ENCODE measurements at places on chromosomes 4 and X.
A peak's percentile ranks its signal among the peaks of the same experiment; 100 is the strongest.

DNA sequence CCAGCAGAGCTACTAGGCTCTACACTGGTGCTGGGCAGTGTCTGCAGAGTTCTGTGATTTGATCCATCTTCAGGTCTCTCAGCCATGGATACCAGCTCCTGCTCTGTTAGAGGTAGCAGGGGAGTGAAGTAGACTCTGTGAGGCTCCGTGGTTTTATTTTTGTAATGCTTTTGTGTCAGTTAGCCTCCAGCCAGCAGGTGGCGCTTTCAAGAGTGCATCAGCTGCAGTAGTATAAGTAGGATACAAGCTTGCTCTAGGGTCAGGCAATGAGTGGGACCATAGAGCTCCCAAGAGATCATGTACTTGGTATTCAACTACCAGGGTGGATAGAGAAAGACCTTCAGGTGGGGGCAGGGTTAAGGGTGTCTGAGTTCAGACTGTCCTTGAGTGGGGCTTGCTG is 362.5 kb upstream of the TRAM1L1 start:
- DNase-seq, result peak; percentile 9
- no peak overlapping the region for H3K4me3 ChIP-seq
- H3K27me3 ChIP-seq, result no peaks in the 10 kb centered on the region
- no peak overlapping the region for H3K27ac ChIP-seq
- H3K36me3 ChIP-seq, result no peaks in the 10 kb centered on the region
- H3K4me1 ChIP-seq, result no peaks in the 10 kb centered on the region

GRCh38 chrX:65990702-65991101 is 49.2 kb downstream of the VSIG4 start:
- H3K4me1 ChIP-seq, result peaks cover 32% of the 10 kb centered on the region
- no peak overlapping the region for H3K27ac ChIP-seq
- no peaks in the 10 kb centered on the region for H3K27me3 ChIP-seq
- peaks cover 6% of the 10 kb centered on the region for H3K36me3 ChIP-seq

DNA sequence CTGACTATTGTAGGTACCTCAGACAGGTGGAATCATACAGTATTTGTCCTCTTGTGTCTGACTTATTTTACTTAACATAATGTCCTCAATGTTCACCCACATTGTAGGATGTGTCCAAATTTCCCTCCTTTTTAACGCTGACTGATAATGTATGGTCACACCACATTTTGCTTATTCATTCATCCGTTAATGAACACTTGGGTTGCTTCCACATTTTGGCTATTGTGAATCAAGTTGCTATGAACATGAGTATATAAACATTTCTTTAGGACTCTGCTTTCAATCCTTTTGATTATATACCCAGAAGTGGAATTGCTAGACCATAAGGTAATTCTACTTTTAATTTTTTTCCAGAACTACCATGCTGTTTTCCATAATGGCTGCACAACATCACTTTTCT is 87.0 kb upstream of the NDP start:
- peaks cover 11% of the 10 kb centered on the region for H3K27me3 ChIP-seq
- no peak for DNase-seq
- peaks cover 9% of the 10 kb centered on the region for H3K4me1 ChIP-seq
- no peak overlapping the region for H3K27ac ChIP-seq
- H3K4me3 ChIP-seq, result no peak overlapping the region
- H3K36me3 ChIP-seq, result no peaks in the 10 kb centered on the region

GRCh38 chr4:11402192-11402591 is 26.5 kb downstream of the HS3ST1 start:
- no peaks in the 10 kb centered on the region for H3K27me3 ChIP-seq
- H3K27ac ChIP-seq, result no peak overlapping the region
- no peak overlapping the region for H3K4me3 ChIP-seq
- H3K4me1 ChIP-seq, result peaks cover 2% of the 10 kb centered on the region
- peaks cover 2% of the 10 kb centered on the region for H3K36me3 ChIP-seq

GRCh38 chr4:95155759-95156451 is 392.9 kb downstream of the UNC5C start:
- H3K4me3 ChIP-seq, result peak overlapping the region; percentile 54
- peaks cover 22% of the 10 kb centered on the region for H3K4me1 ChIP-seq
- H3K27me3 ChIP-seq, result no peaks in the 10 kb centered on the region
- DNase-seq, result no peak

GRCh38 chrX:107450823-107451509 is 1.5 kb downstream of the FRMPD3 start:
- peaks cover 3% of the 10 kb centered on the region for H3K4me1 ChIP-seq
- no peak overlapping the region for H3K4me3 ChIP-seq
- H3K27ac ChIP-seq, result no peak overlapping the region
- peaks cover 40% of the 10 kb centered on the region for H3K27me3 ChIP-seq
- H3K36me3 ChIP-seq, result no peaks in the 10 kb centered on the region
- DNase-seq, result no peak

DNA sequence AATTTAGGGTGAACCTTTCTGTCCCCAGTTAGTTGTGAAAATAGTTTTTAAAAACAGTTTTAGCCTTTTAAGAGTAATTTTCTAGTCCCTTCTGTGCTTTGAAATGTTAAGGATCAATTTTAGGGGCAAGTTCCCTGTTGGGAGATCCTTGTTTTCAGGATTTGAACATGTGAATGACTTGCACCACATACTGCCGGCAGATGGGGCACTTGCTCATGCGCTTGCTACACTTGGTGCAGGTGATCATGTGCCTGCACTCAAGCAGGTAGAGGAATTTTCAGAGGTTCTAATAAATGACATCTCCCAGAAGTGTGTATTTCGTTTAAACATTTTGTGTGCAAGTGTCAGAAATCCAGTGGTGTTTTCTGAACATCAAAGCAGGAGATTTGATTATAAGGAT is 195.9 kb downstream of the CHM start:
- no peak for DNase-seq
- H3K27me3 ChIP-seq, result no peaks in the 10 kb centered on the region
- no peaks in the 10 kb centered on the region for H3K4me1 ChIP-seq

DNA sequence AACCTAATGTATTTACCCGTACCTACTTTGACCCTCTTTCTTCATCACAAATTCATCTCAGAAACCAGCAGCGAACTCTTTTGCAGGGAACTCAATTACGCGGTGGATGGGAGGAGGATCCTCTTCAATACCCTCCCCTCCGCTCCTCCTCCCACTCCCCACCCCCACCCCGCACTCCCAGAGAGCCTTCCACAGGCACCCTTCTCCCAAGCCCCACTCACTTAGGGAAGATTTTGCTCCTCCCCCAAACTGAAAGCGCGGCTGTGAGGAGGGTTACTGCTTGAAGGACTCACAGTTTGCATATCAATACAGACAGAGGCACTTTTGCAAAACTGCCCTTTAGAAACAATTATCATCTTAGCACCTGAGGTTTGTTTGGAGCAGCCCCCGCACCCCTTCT is 960 bp upstream of the IL1RAPL1 start:
- H3K4me3 ChIP-seq, result no peak overlapping the region
- DNase-seq, result no peak
- H3K4me1 ChIP-seq, result no peaks in the 10 kb centered on the region
- H3K27ac ChIP-seq, result no peak overlapping the region
- H3K36me3 ChIP-seq, result no peaks in the 10 kb centered on the region

GRCh38 chrX:68865300-68865699 is 36.5 kb downstream of the EFNB1 start:
- H3K4me3 ChIP-seq, result no peak overlapping the region
- DNase-seq, result no peak
- no peaks in the 10 kb centered on the region for H3K36me3 ChIP-seq

DNA sequence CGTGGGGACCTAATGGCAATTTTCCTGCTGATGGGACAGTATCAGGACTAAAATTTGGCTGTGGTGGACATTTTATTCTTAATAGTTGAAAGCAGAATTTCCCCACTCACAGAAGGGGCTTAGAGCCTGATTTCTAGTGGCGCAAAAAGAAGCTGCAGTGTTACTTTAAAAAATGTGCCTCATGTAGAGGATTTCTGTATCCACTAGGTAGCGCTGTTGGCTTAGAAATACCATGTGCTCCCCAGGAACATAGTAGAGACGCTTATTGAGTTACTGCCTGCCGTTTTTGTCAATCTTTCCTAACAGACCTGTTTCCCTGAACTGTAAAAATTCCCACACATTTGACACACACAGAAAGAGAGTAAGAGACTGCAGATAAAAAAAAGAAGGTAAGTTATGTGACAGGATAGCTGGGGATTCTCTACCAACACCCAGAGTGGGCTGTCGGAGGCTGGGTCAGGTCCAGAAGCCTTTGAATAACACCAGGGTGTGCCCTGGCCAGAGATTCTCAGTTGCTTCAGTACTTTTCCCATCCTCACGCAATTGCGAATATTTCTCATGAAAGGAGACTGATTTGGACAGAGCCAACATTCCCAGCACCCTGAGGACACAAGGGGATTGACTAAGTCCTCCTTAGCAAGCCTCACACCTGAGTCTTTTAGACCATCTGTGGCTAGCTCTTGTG is 88.4 kb downstream of the ZXDA start:
- H3K4me3 ChIP-seq, result no peak overlapping the region
- no peaks in the 10 kb centered on the region for H3K27me3 ChIP-seq
- H3K27ac ChIP-seq, result no peak overlapping the region
- DNase-seq, result no peak
- H3K36me3 ChIP-seq, result no peaks in the 10 kb centered on the region

GRCh38 chr4:73272816-73273215 is 14.2 kb upstream of the ANKRD17 start:
- H3K4me3 ChIP-seq, result no peak overlapping the region
- H3K36me3 ChIP-seq, result peaks cover 3% of the 10 kb centered on the region
- H3K27me3 ChIP-seq, result no peaks in the 10 kb centered on the region

- no peak overlapping the region for H3K27ac ChIP-seq
- no peak overlapping the region for H3K4me3 ChIP-seq
- no peaks in the 10 kb centered on the region for H3K36me3 ChIP-seq
- no peaks in the 10 kb centered on the region for H3K4me1 ChIP-seq
- H3K27me3 ChIP-seq, result no peaks in the 10 kb centered on the region
- no peak for DNase-seq
Observed at GRCh38 chr4:21203416-21203815, 503.2 kb downstream of the PACRGL start.

GRCh38 chr4:144903953-144904711 is 193.9 kb downstream of the ANAPC10 start:
- no peak overlapping the region for H3K4me3 ChIP-seq
- peaks cover 1% of the 10 kb centered on the region for H3K27me3 ChIP-seq
- no peak overlapping the region for H3K27ac ChIP-seq
- H3K36me3 ChIP-seq, result no peaks in the 10 kb centered on the region

DNA sequence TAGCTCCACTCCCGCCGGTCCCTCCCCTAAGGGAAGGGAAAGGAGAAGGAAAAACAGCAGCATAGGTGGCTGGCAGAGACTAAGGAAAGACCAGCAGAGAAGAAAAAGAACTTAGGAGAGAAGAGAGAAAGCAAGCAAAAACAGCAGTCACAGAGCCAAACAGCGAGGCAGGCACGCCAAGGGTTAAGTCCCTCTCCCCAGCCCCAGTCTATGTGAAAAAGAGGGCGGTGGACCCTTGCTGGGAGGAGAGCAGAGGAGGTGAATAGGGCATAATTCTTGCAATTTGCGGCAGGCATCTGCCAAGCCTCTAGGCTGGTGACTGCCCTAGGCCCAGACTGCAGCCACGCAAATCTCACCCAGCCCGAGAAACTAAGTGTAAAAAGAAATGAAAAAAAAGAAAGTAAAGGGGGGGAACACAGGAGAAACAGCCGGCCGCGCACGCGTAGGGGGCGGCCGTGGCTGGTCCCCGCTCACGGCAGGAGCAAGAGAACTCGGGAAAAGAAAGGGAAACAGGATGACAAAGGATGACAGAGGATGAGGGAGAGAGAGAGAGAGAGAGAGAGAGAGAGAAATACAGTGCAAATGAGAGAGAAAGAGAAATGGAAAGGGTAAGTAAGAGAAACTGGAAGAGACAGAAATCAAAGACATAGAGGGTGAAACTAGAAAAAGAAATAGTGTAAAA is 48.6 kb downstream of the MAGEA9 start:
- peak overlapping the region; percentile 66 for H3K4me3 ChIP-seq
- DNase-seq, result peak; percentile 9
- no peaks in the 10 kb centered on the region for H3K36me3 ChIP-seq
- peak overlapping the region; percentile 86 for H3K27ac ChIP-seq

- peaks cover 4% of the 10 kb centered on the region for H3K4me1 ChIP-seq
- no peaks in the 10 kb centered on the region for H3K36me3 ChIP-seq
- no peak overlapping the region for H3K4me3 ChIP-seq
- H3K27ac ChIP-seq, result no peak overlapping the region
Observed at GRCh38 chrX:100871594-100872560, 2.3 kb downstream of the NOX1 start.

GRCh38 chr4:105462576-105462975 is 11.3 kb downstream of the PPA2 start:
- no peaks in the 10 kb centered on the region for H3K27me3 ChIP-seq
- H3K4me1 ChIP-seq, result peaks cover 16% of the 10 kb centered on the region
- H3K27ac ChIP-seq, result no peak overlapping the region

DNA sequence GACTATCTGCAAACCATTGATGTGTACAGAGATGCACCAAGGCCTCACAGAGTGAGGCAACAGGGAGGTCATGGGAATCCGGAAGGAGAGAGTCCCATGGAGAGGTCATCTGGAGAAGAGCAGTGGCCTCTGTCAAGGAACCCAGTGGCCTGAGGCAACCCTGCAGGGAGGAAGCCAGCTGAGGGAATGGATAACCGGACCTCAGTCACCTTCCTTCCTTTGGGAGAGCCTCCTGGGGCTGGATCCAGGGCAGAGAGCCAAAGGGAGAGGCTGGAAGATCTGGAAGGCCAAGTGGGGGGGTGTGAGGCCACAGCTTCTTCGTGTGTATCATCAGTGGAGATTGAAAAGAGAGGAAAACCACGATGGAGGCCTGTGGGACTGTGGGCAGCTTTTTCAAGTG is 24.3 kb upstream of the CD38 start:
- DNase-seq, result no peak
- H3K4me3 ChIP-seq, result peak overlapping the region; percentile 57
- no peaks in the 10 kb centered on the region for H3K27me3 ChIP-seq
- H3K27ac ChIP-seq, result peak overlapping the region; percentile 96
- peaks cover 42% of the 10 kb centered on the region for H3K4me1 ChIP-seq

GRCh38 chrX:64169988-64170387 is 35.5 kb downstream of the AMER1 start:
- H3K4me1 ChIP-seq, result no peaks in the 10 kb centered on the region
- H3K27me3 ChIP-seq, result no peaks in the 10 kb centered on the region
- no peak overlapping the region for H3K27ac ChIP-seq
- no peak overlapping the region for H3K4me3 ChIP-seq
- H3K36me3 ChIP-seq, result no peaks in the 10 kb centered on the region

- no peak for DNase-seq
- H3K4me1 ChIP-seq, result no peaks in the 10 kb centered on the region
- peaks cover 10% of the 10 kb centered on the region for H3K27me3 ChIP-seq
- H3K36me3 ChIP-seq, result no peaks in the 10 kb centered on the region
Observed at GRCh38 chr4:154457471-154457870, 34.1 kb downstream of the DCHS2 start.

- H3K36me3 ChIP-seq, result no peaks in the 10 kb centered on the region
- H3K27ac ChIP-seq, result no peak overlapping the region
- no peaks in the 10 kb centered on the region for H3K27me3 ChIP-seq
- no peak overlapping the region for H3K4me3 ChIP-seq
- H3K4me1 ChIP-seq, result no peaks in the 10 kb centered on the region
Observed at GRCh38 chr4:144223661-144224060, 83.1 kb upstream of the GYPA start.

GRCh38 chr4:183100298-183100599 is 1.2 kb downstream of the WWC2 start:
- no peak overlapping the region for H3K4me3 ChIP-seq
- DNase-seq, result no peak
- peaks cover 52% of the 10 kb centered on the region for H3K27me3 ChIP-seq
- H3K27ac ChIP-seq, result no peak overlapping the region
- H3K36me3 ChIP-seq, result no peaks in the 10 kb centered on the region

Data from activated T-helper 2 cell treated with anti-CD3 and anti-CD28 coated beads, Interferon-gamma antibody, Interleukin-2, Interleukin-4, amounts not matched to agents 10 μg/mL and 5 μg/mL and 100 μg/mL, durations not matched to agents 14 hours and 24 hours and 36 hours (primary cell).